Naive thymus-derived CD8-positive, alpha-beta T cell (primary cell): ENCODE measurements at places on chromosomes 5 and 9. TPM values are rescaled to one million over a fixed set of nuclear protein-coding genes. Genes with fewer than 3 reads are reported as not detected.

DNA sequence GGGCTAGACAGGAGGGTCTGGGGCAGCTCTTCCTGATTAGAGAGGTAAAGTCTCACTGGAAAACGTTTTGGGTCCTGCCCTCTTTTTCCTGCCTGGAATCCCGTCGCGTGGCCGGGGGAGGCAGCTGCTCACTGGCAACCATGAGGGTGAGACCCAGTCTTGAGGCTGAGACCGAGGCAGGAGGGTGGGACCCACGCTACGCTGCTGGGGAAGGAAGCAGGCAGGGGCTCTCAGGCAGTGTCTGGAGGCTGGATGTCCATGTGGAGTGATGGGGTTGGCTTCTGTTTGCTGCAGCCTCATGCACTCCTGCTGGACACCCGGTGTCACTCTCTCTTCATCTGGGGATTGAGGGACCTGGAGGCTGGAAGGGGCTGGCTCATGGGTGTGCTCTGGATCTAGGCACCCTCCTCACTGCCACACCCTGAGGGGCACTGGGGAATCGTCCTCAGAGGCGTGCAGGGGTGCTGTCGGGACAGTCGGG lies 11.3 kb upstream of the SLC2A6 start:
- H3K27ac ChIP-seq: no peak overlapping the region
- H3K4me3 ChIP-seq: no peak overlapping the region
- no peaks in the 10 kb centered on the region for H3K36me3 ChIP-seq
- DNase-seq: peak; percentile 60
- peaks cover 7% of the 10 kb centered on the region for H3K4me1 ChIP-seq

- H3K4me3 ChIP-seq: no peak overlapping the region
- no peaks in the 10 kb centered on the region for H3K4me1 ChIP-seq
- H3K36me3 ChIP-seq: no peaks in the 10 kb centered on the region
- peaks cover 7% of the 10 kb centered on the region for H3K27me3 ChIP-seq
- DNase-seq: no peak
Observed at GRCh38 chr5:97094579-97095317, 47.7 kb downstream of the LIX1 start.

DNA sequence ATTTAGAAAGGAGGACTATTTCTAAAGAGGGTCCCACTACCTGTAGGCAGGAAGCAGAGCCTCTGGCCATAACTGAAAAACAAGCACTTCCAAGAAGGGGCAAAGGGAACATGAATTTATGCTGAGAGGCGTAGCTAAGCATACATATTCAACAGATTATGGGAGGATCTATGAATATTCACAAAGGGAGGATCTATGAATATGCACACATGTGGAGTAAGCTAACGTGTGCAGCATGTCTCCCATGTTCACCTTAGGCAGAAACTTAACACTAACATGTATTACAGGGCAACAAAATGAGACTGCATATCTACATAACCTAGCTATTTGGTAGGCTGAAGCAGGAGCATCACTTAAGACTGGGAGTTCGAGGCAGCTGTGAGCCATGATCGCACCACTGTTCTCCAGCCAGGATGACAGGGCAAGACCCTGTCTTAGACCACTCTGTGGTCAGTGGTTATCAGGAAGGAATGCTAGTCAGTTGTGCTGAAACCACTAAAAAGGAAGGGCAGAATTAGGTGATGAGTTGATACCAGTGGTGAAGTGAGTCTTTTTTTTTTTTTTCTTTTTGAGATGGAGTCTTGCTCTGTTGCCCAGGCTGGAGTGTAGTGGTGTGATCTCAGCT lies 20.8 kb downstream of the FXN start:
- no peak for DNase-seq
- H3K4me3 ChIP-seq: no peak overlapping the region
- H3K4me1 ChIP-seq: peaks cover 13% of the 10 kb centered on the region
- H3K27me3 ChIP-seq: no peaks in the 10 kb centered on the region
- H3K36me3 ChIP-seq: peaks cover 28% of the 10 kb centered on the region

DNA sequence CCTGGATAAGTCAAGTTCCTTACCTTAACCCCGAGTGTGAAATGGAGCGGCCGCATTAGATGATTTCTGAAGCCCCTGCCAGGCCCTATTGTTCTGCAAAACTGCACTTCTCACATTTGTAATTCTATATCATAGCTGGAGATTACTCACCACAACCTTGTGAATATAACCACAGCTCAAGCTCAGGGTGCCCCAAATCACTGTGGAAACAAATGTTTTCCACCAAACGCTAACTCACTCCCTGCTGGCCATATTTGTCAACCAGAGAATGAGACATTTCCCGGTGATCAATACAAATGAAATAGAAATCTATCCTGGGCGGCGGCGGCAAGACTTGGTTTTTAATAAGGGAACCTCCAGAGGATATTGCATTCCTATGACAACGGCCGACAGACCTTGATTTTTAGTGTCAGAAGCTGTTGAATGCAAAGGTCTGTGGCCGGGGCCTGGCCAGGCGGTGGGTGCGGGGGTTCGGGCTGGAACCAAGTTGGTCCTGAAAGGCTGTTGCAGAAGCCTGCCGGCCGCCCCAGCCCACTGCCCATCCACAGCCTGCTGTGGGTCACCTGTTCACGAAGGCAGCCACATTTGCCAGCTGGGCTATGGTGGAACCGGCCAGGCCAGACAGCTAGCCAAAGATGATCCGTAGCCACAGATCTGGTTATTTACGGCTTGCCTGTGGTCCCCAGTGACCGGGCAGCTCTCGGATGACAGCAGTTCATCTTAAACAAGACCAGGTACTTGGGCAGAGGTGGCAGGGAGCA lies 93.9 kb upstream of the LMX1B start:
- peaks cover 30% of the 10 kb centered on the region for H3K4me1 ChIP-seq
- H3K27me3 ChIP-seq: peaks cover 44% of the 10 kb centered on the region
- no peaks in the 10 kb centered on the region for H3K36me3 ChIP-seq
- H3K27ac ChIP-seq: no peak overlapping the region
- no peak overlapping the region for H3K4me3 ChIP-seq

GRCh38 chr9:69428017-69428785 lies 103.2 kb downstream of the ENTREP1 start:
- no peaks in the 10 kb centered on the region for H3K36me3 ChIP-seq
- no peaks in the 10 kb centered on the region for H3K27me3 ChIP-seq
- H3K27ac ChIP-seq: no peak overlapping the region
- H3K4me3 ChIP-seq: no peak overlapping the region

DNA sequence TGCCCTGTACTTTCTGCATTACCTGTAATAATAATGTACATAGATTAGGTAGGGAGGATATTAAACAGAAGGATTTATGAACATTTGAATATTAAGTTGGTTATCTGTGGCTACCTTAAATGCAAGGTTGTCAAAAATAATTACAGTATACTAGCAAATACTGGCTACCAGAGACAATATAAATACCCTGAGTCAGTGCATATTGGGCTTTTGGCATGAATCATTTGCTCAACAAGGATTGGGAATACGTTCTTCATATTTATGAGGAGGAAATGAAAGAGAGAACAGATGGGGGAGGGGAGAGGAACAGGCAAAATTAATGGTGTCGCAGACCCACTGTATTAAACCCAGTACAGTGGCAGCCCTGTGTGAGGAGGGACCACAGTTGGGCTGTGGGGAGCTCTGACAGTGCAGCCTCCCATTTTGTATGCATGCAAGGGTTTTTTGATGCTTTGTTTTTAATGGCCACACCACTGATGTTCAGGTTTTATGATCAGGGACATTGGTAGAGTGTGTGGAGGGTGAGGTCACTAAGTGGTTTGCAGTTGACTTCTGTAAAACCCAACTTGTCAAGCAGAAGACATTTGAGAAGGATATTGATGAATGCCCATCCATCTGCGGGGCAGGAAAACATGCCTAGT lies 56.9 kb downstream of the MVB12B start:
- peaks cover 23% of the 10 kb centered on the region for H3K36me3 ChIP-seq
- DNase-seq: no peak
- H3K4me1 ChIP-seq: peaks cover 1% of the 10 kb centered on the region
- H3K4me3 ChIP-seq: no peak overlapping the region
- no peaks in the 10 kb centered on the region for H3K27me3 ChIP-seq

- H3K27ac ChIP-seq: no peak overlapping the region
- DNase-seq: peak; percentile 6
- H3K27me3 ChIP-seq: peaks cover 2% of the 10 kb centered on the region
- H3K4me3 ChIP-seq: no peak overlapping the region
- H3K36me3 ChIP-seq: no peaks in the 10 kb centered on the region
Observed at GRCh38 chr5:159444441-159445082, 114.3 kb upstream of the IL12B start.

- no peak overlapping the region for H3K27ac ChIP-seq
- no peak overlapping the region for H3K4me3 ChIP-seq
- no peak for DNase-seq
- H3K4me1 ChIP-seq: no peaks in the 10 kb centered on the region
- no peaks in the 10 kb centered on the region for H3K36me3 ChIP-seq
Observed at GRCh38 chr5:138148811-138149210, 9.6 kb upstream of the NME5 start.

The TAF11L5 gene
- total RNA-seq: not detected

The IPO11 gene
- total RNA-seq: 24.1 TPM

The SPARC gene
- total RNA-seq: not detected

DNA sequence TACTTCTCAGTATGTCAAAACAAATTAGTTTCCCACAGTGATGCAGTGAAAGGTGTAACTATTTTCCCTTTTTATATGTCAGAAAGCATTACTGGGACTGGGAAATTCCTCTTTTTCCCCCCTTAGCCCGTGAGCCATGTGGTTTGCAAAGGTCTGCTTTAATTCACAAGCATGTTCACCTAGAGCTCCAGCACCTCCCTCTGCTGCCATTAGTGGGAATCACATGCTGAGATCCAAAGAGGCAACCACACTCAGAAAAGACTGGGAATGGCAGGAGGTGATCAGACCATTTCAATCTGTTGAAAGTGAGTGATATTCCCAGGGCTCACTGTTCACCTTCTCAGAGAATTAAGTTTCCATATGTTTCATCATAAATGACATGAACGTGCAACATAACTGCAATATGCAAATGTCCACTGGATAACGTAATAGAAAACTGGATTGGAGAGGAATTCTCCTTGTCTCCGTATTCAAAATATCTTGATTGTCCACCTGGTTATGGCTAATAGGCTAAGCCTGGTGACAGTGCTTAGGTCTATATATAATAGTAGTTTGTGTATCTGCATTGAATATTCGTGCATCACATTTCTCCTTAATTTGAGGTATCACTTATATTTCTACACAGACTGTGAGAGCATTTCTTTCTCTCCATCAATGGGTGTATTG lies 703.5 kb upstream of the WWC1 start:
- H3K4me3 ChIP-seq: no peak overlapping the region
- no peaks in the 10 kb centered on the region for H3K36me3 ChIP-seq
- no peaks in the 10 kb centered on the region for H3K4me1 ChIP-seq
- no peak for DNase-seq

- no peak overlapping the region for H3K27ac ChIP-seq
- H3K4me1 ChIP-seq: no peaks in the 10 kb centered on the region
- DNase-seq: no peak
- no peak overlapping the region for H3K4me3 ChIP-seq
- no peaks in the 10 kb centered on the region for H3K36me3 ChIP-seq
Observed at GRCh38 chr5:140220032-140220697, 45.2 kb downstream of the CYSTM1 start.

The LURAP1L gene
- total RNA-seq: not detected

The SLC2A8 gene
- total RNA-seq: 0.39 TPM

- no peak overlapping the region for H3K4me3 ChIP-seq
- peaks cover 7% of the 10 kb centered on the region for H3K4me1 ChIP-seq
- H3K36me3 ChIP-seq: no peaks in the 10 kb centered on the region
- DNase-seq: no peak
- no peak overlapping the region for H3K27ac ChIP-seq
Observed at GRCh38 chr5:133113331-133114061, 61.7 kb downstream of the HSPA4 start.

- no peak for DNase-seq
- no peak overlapping the region for H3K4me3 ChIP-seq
- H3K27ac ChIP-seq: no peak overlapping the region
- no peaks in the 10 kb centered on the region for H3K27me3 ChIP-seq
- no peaks in the 10 kb centered on the region for H3K4me1 ChIP-seq
Observed at GRCh38 chr9:341634-342421, 127.2 kb downstream of the DOCK8 start.

GRCh38 chr5:170552621-170553115 lies 48.8 kb downstream of the KCNIP1 start:
- peaks cover 9% of the 10 kb centered on the region for H3K27me3 ChIP-seq
- H3K4me1 ChIP-seq: no peaks in the 10 kb centered on the region
- no peak for DNase-seq

The COL15A1 gene
- not detected for total RNA-seq

The CRB2 gene
- total RNA-seq: 0.18 TPM

- no peak overlapping the region for H3K27ac ChIP-seq
- no peaks in the 10 kb centered on the region for H3K27me3 ChIP-seq
- no peak overlapping the region for H3K4me3 ChIP-seq
- H3K36me3 ChIP-seq: peaks cover 4% of the 10 kb centered on the region
Observed at GRCh38 chr5:114174131-114174530, 187.7 kb upstream of the KCNN2 start.

DNA sequence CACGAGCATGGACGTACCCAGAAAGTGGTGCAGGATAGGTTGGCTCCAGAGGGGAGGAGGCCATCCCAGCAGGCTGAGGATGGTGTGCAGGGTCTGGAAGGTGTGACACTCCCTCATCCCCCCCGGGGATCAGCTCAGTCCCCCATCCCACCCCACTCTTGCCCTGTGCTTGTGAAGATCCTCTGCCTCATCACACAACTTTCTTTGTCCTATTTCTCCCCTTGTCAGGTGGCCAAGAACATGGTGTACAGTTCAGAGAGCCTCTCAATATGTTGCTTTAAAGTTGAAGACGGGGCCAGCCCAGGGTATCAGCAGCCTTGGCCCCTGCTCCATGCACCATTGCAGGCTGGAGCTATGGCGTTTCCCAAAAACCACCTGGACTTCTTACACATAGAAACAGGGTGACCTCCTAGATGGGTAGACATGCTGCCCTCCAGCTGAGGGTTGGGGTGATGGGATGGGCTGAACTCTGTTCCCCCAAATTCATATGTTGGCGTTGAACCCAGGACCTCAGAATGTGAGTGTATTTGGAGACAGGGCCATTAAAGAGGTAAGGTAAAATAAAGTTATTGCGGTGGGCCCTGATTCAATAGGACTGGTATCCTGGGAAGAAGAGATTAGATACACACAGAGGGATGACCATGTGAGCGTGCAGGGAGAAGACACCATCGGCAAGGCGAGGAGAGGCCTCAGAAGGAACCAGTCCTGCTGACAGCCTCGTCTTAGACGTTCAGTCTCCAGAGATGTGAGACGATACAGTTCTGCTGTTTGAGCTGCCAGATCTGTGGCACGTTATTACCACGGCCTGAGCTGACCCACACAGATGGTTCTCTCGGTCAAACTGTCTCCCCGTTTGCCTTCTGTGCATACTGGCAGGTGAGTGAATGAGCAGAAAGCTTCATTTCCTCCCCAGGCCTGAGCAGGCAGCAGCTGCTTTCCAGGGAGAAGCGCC lies 272.5 kb downstream of the GADD45G start:
- no peak overlapping the region for H3K27ac ChIP-seq
- no peak overlapping the region for H3K4me3 ChIP-seq
- no peaks in the 10 kb centered on the region for H3K36me3 ChIP-seq
- H3K27me3 ChIP-seq: no peaks in the 10 kb centered on the region
